ENCODE measurements at places on chromosomes 11 and 22.
A peak's percentile ranks its signal among the peaks of the same experiment; 100 is the strongest.

DNA sequence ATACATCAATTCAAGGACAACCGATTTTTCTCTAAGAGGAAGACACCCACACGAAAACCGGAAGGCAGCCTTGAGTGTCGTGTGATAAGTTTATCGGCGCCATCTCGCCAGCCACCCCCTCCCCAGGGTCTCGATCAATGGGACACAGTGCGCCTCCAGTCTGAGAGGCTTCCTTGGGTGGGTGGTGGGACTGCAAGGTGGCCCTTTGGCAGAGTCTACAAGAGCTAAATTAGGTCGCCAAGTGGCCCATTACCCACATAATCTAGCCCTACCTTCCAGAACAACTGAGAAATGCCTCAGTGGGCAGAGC is 64.0 kb downstream of the CD6 start:
- DNase-seq: no peak

DNA sequence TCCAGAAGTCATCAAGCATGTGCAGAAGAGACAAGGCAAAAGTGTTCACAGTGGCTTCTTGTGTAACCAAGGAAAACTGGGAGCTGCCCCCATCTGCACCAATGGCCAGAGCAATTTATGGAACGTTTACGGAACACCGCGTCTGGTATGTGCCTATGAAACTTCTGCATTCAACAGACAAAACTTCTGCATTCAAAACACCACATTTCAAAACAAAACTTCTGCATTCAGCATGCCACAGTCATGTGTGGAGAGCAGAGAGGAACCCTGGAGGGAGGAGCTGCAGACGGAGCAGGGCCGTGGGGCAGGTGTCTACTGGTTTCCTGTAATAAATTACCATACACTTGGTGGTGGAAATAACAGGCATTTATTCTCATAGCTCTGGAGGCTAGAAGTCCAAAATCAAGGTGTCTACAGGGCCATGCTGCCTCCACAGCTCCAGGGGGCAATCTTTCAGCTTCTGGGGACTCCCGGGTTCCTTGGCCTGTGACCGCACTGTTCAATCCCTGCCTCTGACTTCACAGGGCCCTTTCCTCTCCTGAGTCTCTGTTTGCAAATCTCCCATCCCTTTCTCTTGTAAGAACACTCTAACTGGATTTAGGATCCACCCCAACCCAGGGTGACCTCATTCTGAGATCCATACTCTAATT is 32.2 kb downstream of the RPL3 start:
- no peak for DNase-seq

- DNase-seq: no peak
Measured at GRCh38 chr11:22343371-22344032, 5.3 kb downstream of the SLC17A6 start.

- no peak for DNase-seq
Measured at GRCh38 chr11:111400595-111400994, 21.5 kb upstream of the POU2AF1 start.

DNA sequence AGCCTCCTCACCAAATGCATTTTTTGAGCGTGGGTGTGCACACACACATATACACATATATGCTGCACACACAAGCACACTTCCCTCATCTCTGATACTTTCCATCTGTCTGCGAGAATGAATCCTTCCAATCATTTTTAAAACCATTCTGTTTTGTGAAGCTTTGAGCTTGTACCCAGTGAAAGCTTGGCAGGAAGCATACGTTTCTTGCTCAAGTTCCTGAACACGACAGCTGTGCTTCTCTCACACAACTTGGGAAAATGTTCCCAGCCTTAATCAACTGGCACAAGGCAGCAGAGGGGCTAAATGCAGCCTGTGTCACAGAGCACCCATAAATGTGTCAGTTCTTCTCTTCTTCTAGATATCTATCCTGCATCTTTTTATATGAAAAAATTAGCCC is 524.0 kb upstream of the KIRREL3 start:
- no peak for DNase-seq

- no peak for DNase-seq
Measured at GRCh38 chr11:9019861-9020260, 16.1 kb upstream of the NRIP3 start.

GRCh38 chr22:50363166-50363802 is 20.2 kb downstream of the PPP6R2 start:
- DNase-seq: no peak

DNA sequence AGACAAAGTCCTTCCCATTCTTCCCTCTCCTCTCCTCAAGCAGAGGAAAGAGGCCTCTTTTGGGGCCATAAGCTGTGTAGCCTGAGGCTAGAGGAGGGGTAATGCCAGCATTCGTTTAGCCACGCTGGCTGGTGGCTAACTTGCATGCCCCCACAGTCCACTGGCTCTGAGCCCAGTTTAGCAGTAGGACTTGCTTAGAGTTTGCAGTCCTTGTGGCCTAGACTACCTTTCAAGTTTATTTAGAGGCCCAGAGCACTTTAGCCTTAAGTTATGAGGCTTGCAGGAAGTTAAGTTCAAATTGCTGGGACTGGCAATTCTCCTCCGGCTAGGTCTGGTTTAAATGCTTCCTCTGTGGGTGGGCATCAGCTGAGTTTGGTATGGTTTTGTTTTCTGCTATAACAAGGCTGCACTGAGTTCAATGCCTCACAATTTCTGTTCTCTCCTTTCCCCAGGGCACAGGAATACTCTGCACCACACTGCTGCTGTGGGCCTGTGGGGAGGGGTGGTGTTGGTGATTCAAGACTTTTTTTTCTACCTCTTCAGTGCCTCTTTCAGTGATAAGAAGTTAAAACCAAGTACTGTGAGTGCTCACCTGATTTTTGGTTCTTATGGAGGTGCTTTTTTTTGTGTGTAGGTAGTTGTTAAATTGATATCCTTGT is 281.0 kb upstream of the C11orf87 start:
- no peak for DNase-seq

DNA sequence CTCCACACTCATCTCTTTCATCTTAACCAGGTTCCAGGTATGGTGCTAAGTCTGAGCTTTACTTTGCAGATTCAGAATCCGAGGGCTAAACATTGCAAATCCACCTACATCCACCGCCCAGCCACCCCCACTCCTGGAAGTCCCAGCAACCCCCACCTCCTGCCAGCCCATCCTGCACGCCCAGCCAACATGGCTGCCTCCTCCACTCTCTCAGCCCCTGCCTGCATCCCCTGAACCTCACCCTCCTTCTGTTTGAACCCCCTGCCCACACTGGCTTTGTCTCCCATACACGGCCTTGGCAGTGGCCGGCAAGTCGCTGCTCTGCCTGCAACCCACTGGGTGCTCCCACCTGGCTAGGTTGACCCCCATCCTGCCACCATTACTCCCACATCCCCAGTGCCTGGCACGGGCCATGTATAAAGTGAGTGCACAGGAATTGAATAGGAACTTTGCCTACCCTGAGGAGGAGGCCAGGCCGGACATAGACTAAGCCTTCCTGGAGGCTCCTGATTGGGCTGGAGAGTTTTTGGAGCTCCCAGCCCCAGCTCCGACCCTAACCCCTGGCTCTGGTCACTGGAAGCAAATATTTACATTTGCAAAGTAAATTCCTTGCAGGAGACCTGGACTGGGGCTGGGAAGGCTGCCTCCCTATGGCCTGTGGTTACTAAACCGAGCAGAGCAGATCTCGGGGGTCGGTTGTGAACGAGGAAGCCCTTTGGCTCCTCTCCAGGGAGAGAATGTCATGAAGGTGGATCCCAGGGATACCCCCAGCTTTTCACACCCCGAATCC is 14.4 kb downstream of the EMID1 start:
- DNase-seq: no peak

DNA sequence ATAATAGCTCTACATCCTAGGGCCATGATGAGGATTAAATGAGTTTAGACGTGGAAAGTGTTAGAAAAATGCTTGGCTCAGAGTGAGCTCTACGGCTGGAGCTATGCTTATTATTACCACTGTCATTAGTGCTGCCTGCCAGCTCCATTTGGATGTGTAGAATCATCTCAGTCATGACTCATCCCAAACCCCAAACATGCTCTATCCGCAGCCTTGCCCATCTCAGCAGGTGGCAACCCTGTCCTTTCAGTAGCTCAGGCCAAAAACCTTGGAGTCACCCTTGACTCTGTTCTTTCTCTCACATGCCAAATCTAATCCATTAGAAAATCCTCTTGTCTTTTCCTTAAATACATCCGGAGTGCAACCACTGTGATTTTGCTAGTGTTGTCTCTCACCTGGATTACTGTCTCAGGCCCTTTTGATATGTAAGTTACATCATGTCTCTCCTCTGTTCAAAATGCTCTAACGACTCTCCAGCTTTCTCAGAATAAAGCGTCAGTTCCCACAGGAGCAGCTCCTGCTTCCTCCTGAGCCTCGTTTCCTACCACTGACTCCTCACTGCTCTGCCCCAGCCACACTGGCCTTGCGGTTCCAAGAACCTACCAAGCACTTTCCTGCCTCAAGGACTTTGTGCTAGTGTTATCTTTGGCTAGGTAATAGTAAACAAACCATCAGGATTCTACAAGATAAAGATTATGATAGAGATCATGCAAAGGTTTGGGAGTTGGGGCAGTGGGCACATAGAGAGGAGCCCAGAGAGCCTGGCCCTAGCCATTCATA is 10.5 kb upstream of the CHRM1 start:
- no peak for DNase-seq

DNA sequence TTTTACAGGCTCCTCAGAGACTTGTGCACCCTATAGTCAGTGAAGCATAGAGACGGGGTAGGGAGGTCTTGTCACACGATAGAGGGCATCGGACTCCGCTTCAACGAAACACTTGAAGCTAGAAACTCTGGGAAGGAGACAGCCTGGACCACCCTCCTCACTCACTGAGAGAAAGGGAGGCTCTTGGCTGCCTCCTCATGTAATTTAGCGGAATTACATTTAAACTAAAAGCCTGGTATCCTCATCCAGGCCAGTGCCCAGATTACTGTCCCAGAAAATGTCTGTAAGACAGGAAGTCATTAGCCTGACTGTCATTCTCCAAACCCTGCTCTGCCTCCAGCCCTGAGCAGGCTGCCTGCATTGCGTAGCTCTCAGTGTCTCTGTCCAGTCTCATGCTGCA is 36.0 kb downstream of the TTLL1 start:
- DNase-seq: no peak

GRCh38 chr11:134363592-134363991 is 31.8 kb downstream of the GLB1L2 start:
- no peak for DNase-seq

GRCh38 chr11:130802567-130802966 is 113.7 kb downstream of the SNX19 start:
- no peak for DNase-seq

- no peak for DNase-seq
Measured at GRCh38 chr11:105296386-105296785, 156.8 kb upstream of the CARD18 start.

- peak; percentile 56 for DNase-seq
Measured at GRCh38 chr11:134025082-134025429, 43.8 kb upstream of the JAM3 start.

DNA sequence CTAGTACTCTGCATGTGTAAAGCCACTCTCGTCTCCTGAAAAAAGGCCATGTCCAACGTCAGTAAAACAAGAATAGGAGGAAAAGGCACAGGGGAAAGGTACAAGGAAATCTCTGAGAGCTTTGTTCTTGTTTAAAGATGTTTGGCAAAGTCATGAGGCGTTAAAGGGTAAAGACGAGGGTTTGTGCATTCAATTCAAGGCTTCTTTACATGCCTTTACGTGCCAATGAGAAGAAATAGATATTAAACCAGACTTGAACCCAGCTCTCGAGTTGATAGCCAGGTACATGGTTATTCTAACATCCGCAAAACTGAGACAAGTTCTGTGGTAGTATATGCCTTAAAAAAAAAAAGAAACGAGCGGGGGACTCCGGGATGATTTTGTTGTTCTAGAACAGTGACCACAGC is 704 bp upstream of the CFL1 start:
- no peak for DNase-seq

DNA sequence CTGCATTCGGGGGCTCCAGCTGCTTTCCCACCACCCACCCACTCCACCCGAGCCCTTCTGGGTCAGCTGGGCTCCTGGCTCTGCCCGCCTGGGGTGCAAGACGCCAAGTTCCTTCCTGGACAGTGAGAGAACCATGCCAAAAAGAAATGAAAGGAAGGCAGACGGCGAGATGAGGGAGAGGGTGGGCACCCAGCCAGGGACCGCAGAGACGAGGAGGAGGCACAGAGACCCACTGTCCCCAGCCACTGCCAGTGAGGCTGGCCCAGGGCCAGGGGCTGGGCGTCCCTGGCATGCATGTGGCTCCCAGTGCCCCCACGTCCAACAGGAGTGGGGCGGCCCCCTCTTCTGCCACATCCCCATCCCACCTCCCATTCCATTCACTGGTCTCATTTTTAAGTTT is 10.8 kb upstream of the CD81 start:
- no peak for DNase-seq

DNA sequence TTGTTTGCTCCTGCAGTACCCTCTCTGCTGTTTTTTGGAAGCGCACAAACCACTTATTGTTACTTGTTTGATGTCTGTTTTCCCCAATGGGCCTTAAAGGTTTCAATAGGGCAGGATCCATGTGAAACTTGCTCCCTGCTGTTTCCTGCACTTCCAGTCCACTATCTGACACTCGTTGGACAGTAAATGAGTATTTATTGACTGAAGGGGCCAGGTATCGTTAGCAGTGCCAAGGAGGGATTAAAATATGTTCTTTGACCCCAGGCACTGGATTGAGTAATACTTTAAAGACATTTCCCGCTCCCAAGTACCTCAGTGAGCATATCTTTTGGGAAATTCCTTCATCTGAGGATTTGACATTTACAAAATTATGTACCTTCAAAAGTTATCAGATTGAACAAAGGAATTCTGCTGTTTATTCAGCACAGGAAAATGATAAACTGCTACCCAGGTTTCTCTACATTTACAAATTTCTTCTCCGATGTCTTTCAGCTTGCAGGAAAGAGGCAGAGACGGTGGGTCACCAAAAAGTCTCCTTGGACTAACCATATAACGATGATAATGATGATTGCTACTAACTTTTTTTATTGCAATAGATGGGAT is 23.3 kb upstream of the OR9Q2 start:
- no peak for DNase-seq

- no peak for DNase-seq
Measured at GRCh38 chr11:112212710-112213109, 13.5 kb upstream of the PTS start.

DNA sequence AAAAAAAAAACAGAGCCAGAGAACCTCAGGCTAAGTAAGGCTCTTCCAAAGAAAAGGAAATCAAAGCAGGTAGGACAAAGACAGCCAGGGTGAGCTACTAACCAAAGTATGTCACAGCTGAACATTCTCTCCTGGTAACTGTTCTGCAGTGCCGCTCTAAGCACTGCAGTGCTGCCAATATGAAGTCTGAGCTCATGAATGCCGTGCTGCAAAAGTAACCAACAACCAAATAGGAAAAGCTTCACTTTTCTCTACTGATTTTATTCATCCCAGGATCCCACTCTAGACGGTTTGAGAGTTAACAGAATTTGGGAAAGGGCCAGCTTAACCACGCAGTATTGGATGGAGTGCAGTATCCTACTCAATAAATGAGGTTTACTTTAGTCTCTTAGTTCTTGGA is 3.5 kb downstream of the SIK3 start:
- DNase-seq: no peak

Data from frontal cortex (tissue), 4 donors.